ENCODE measurements at places on chromosomes 12 and 14.

DNA sequence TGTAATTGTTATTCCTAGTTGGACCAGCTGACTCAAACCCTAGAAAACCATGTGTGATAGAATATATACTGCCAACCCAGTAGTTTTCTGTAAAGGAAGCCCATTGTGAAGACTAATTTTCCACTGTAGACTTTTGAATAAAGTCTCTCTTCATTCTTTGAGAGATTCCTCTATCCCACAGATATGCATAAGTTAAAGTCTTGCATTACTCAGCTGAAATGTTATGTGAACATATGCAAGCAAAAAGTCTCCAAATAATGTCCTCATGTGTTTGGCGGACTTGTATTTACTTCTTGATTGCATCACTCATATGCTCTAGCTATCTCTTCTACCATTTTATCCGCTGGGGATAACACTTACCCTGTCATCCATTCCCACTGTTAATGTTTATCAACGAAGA, 35.1 kb upstream of the OTOGL start:
- no peak for DNase-seq

DNA sequence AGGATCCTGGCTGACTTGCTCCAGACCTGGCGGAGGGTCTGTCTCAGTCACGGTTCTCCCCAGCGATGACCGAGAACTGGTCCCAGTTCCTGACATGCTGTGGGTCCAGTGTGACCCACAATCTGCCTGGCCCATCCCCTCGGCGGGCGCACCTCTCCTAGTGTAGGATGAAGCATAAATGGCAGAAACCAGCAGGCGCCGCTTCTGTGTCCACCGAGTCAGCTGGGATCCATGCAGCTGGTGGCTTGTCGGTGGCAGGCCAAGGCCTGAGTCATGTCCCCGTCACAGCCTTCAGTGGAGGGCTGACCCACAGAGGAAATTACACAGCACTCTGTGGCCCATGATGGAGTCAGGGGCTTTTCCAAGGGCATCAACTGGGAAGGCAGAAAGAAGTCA, 38.5 kb downstream of the NFKBIA start:
- no peak for DNase-seq

GRCh38 chr12:19052689-19053088, 76.8 kb upstream of the PLEKHA5 start:
- no peak for DNase-seq

- DNase-seq, result no peak
Observed at GRCh38 chr12:121766290-121767039, 27.0 kb downstream of the RHOF start.

DNA sequence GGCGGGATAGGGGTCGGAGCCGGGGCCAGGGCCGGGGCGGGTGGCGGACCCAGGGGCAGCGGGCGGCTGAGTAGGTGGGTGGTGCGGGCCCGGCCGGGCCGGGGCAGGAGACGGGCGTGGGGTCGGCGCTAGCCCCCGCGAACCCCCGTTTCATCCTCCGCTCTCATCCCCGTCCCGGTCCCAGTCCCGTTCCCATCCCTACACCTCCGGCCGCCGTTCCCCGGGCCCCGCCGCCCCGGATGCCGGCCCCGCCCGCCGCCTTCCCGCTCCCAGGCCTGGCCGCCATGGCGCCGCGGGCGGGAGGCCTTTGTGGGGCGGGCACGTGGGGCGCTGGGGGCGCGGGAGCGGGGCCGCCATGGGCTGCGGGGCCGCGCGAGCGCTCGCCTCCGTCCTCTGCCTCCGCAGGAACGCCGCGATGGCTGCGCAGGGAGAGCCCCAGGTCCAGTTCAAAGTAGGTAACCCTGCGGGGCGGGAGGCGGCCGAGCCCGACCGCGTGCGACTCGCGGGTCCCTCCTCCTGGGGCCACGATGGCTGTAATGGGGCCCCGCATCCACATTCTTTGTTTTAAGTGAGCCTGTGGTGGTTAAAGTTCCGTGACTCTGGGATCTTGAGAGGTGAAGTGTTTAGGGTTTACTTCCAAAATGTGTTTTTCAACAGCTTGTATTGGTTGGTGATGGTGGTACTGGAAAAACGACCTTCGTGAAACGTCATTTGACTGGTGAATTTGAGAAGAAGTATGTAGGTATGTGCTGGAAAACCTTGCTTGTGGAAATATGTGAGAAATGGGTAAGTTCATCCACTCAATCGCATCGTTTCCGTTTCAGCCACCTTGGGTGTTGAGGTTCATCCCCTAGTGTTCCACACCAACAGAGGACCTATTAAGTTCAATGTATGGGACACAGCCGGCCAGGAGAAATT, 572 bp downstream of the RAN start:
- DNase-seq, result peak; percentile 71

DNA sequence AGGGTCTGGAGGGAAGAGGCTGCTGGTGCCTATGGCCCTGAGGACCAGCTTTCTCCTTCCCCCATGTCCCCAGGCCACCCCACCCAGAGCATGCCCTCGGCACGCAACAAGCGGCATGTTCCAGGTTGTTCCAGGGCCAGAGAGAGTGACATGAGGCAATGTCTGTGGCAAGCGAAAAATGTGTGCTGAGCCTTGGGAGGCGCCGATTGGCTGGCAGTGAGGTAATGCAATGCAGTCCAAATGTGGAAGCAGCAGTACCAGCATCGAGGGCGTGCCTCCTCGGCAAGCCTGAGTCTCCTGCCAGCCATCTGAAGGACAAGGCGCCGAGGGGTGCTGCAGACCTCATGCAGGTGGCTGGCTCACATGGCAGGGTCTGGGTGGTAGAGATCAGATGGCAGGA, 423.8 kb downstream of the NRXN3 start:
- no peak for DNase-seq

DNA sequence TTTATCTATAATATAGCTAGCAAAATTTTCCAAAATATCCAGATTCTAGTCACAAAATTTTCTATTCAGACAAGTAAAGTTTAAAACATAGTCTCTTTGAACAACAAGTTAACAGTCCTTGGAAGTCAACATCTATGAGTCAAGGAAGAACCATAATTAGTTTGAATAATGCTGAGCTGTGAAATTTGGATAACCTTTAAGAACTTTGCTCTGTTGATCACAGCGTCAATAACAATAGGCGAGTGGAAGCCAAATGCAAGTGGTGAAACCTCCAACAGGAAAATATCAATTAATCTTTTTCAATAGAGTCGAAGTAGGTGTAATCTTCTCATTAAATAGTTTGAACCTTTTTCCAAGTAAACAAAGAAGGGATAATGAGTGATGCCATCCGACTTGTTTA, 466.6 kb downstream of the FOXG1 start:
- DNase-seq, result no peak

- no peak for DNase-seq
Observed at GRCh38 chr12:7023114-7023513, 4.8 kb upstream of the LPCAT3 start.
